ENCODE measurements at places on chromosomes 13 and 19.

DNA sequence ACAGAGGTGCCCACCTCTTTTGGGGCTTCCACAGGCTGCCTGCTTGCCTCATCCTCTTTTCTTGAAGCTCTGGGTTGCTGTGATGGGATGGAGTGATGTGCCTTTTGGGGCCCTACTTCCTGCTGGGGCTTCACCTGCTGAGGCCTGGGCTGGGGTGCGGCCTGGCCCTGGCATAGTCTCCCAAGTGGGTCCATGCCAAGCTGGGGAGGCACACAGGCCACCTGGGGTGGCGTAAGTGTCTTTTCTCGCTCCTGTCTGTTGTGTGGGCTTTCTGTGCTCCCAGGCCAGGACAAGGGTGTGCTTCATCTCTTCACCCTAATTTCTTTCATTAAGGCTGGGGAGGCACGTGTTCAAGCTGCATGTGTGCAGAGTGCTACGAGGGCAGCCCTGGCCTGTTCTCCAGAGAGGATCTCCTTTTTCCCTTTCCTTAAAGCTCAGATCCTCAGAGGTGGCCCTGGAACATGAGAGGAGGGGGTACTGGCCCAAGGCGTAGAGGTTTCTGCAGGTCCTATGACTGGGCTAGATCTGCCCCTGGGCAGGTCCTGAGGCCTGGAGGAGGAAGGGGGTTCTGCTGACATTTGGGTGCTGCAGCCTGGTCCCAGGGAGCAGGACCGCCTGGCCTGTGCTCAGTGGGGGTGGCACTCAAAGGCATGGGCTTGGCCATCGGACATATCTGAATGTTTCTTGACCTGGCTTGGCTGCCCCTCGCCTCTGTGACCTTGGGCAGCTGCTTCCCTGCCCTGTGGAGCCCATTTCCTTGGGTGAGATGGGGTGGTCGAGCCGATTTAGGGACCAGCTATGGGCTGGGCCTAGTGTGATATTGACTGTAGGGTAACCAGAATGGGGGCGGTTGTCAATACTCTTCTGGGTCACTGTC is 23.7 kb upstream of the RNF17 start:
- DNase-seq = no peak

DNA sequence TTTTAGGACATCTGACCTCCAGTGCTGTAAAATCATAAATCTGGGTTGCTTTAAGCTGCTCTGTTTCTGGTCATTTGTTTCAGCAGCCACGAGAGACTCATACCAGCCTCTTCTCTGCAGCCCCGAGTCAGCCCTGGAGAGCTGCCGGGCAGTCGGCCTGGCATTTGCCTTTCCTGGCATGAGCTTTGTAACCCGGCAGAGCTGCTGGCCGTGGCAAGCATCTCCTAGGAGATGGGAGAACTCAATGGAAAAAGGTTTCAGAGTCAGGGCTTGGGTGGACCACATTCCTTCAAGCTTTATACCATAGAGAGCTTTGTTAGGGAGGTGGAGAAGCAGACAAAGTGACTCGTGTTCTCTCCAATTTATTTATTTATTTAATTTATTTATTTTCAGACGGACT is 21.6 kb upstream of the CCL25 start:
- no peak for DNase-seq

DNA sequence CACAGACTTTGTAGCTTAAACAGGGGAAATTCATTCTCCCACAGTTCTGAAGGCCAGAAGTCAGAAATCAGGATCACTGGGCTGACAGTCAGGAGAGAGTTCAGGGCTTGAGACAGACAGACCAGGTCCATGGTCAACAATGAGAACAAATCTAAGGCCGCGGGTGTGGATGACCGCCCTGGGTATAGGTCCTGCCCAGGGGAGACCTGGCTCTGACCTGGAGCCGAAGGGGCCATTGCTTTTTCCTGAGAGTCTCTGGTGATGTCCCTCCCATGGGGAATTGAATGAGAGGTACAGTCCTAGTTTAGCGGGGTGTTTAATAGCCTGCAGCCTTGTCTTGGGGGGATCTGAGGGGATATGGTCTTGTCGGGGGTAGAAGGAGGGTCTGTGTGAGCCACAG is 25.2 kb upstream of the FBL start:
- DNase-seq = no peak

DNA sequence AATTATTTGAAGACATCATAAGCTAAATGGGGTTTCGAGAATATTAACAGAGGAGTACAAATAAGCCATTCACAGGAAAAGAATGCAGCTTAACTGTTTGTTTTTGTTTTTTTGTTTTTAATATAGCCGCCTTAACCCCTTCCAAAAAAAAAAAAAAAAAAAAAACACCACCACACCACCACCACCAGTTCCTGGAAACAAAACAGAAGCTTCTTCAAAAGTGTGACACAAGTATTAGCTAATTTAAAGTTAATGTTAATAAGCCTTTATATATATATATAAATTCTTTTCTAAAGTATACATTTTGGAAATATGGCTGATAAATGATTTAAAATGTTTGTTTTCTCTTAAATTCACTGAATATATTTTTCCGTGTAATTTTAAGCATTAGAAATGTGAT is 1.4 kb downstream of the RAP2A start:
- DNase-seq = no peak
